ENCODE measurements at places on chromosomes 7 and 10.

- DNase-seq = no peak
Observed at GRCh38 chr7:140212100-140212881, 35.5 kb upstream of the KDM7A start.

- no peak for DNase-seq
Observed at GRCh38 chr10:22765660-22766547, 51.5 kb upstream of the PIP4K2A start.

- no peak for DNase-seq
Observed at GRCh38 chr7:46239846-46240245, 318.8 kb upstream of the IGFBP3 start.

DNA sequence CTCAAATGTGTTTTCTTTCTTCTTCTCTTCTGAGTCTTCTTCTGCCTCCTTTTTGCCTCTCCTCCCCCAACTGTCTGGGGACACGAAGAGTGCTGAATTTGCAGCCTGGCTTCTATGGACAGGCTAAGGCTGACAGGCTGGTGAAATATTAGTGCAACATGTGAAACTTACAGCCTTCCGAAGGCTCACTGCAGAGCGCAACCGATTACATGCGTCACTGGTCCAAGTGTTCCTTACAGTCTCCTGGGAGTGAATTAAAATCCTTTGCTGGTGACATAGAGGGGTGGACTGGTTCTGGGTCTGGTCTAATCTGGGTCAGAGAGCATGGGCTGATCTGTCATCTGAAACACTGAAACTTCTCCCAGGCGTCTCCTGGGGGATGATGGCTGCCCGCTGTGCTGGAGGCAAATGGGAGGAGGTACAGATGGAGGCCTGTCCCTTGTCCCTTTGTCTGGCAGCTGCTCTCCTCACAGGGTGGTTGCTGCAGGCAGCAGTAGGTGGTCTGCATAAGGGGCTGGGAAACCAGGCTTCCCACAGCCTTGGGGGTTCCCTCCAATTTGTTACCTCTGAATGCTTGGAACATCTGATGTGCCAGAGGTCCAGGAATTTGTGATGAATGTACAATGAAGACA, 143.8 kb upstream of the BMPER start:
- no peak for DNase-seq

GRCh38 chr7:28623105-28623730, 210.9 kb downstream of the CREB5 start:
- DNase-seq = no peak

DNA sequence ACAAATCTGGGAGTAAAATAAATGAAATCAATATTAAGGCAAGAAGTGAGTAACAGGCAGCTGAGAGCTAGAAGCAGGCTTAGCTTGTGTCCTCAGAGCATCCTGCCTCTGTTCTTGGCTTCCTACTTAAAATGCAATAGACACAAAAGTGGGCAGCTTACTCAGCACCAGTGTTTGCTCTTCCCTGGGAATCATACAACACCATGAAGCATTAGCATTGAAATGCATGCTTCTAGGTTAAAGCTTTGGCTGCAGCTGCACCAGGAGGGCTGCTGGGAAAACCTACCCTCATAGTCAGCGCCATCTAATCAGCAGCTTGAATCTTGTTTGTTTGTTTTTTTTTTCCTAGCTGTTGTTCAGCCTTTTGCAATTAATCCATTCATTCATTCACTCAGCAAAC, 104.2 kb upstream of the VWC2 start:
- DNase-seq = no peak

GRCh38 chr10:101120884-101121653, 10.0 kb upstream of the TLX1 start:
- no peak for DNase-seq

- DNase-seq = no peak
Observed at GRCh38 chr7:111958896-111959295, 247.3 kb downstream of the DOCK4 start.

DNA sequence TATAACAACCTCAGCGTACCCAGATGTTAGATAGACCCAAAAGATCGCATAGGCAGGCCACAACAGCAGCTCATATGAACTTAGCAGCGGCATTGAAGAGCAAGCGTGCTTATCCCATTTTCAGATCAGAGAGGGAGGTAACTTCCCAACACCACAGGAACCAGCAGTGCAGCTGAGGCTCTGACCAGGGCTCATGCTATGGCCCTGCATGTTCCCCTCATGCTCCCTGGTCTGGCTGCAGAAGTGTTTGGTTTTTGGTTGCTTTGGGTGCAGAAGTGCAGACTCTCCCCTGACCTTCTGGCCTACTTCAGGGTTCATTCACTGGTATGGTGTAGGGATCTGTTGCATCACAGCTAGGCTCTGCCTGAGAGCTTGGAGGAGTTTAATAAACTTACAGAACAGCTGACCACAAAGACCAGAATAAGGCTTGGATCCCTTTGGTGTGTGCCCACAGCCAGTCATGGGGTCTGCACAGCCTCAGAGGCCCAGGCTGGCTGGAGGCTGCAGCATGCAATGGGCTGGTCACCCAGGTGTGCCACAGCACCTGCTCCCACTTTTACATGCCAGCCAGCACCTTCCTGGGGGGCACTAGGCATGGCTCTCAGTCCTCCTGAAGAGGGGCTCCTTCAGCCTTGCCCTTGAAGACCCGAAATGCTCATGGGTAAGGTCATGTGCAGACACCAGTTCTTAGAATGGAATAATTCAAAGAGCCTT, 9.1 kb upstream of the CXCL12 start:
- DNase-seq = no peak

GRCh38 chr10:122494833-122495232, 33.5 kb downstream of the HTRA1 start:
- DNase-seq = no peak

DNA sequence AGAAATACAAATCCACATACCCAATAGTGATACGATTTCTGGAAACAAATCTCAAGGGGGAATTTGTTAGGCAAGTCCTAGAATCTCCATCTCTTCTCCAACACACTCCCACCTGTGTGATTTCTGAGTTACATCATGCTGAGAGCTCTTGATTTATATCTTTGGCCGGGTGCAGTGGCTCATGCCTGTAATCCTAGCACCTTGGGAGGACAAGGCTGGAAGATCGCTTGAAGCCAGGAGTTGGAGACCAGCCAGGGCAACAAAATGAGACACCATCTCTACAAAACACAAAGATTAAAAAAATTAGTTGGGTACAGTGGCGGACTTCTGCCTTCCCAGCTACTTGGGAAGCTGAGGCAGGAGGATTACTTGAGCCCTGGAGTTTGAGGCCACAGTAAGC, 1.5 kb upstream of the MTPN start:
- no peak for DNase-seq

GRCh38 chr10:52954407-52954806, 181.8 kb upstream of the MBL2 start:
- DNase-seq = no peak

All from memory B cell (primary cell).